ENCODE measurements at places on chromosomes 3 and 15. TPM values are rescaled to one million over a fixed set of nuclear protein-coding genes. Genes with fewer than 3 reads are reported as not detected.

DNA sequence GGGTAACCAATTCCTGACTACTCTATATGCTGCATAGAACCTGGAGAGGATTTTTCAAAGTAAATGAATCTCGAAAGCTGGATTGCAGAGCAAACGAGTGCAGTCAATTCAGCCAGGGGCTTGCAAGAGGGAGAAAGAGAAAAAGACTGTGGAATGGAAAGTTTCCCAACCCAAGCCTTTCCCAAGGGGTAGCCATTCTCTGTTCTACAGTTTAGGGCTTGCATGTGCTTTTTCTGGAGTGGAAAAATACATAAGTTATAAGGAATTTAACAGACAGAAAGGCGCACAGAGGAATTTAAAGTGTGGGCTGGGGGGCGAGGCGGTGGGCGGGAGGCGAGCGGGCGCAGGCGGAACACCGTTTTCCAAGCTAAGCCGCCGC is 511 bp upstream of the RARB start:
- peak; percentile 54 for DNase-seq

- DNase-seq: peak; percentile 41
These were observed at the start of gene PLSCR2 for GRCh38 chr3:146469150-146470017. Gene PLSCR2, minus strand, starts transcription at chr3:146469561. Its CDS starts 9,657 bp downstream, at chr3:146459904.

DNA sequence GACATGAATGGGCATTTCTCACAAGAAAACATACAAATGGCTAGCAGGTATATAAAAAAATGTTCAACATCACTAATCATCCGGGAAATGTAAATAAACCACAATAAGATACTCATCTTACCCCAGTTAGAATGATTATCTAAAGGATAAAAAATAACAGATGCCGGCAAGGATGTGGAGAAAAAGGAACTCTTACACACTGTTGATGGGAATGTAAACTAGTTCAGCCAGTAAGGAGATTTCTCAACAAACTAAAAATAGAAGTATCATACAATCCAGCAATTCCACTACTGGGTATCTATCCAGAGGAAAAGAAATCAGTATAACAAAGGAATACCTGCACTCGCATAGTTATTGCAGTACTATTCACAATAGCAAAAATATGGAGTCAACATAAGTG is 124.2 kb downstream of the SATB1 start:
- DNase-seq: no peak

GRCh38 chr3:183449791-183450190 is 21.4 kb upstream of the MCF2L2 start:
- no peak for DNase-seq

Gene GOLGA6A
- total RNA-seq: 2.6 TPM

- no peak for DNase-seq
These were observed 47.2 kb downstream of the CD86 start for GRCh38 chr3:122102191-122102935.

Gene WDR72
- 5.1 TPM for total RNA-seq

Gene FBN1
- total RNA-seq: 1,693 TPM

GRCh38 chr3:156978481-156978961 is 152.4 kb downstream of the LEKR1 start:
- DNase-seq: peak; percentile 5

DNA sequence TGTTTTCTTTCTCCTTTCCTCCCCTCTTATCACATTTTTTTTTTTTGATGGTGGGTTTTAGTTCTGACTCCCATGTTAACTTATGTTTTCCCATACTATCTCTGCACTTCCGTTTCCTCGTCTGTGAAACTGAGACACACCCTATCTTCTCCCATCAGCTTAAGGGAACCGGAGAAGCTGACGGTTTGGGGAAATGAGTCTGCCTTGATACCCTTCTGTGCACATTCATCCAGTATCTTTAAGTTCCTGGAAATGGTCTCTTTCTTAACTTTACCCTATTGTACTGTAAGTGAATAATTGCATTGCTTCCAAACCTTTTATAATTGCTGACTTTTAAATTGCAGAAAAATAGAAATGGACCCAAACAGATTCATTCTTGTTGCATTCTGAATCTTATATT is 26.2 kb upstream of the CFAP161 start:
- no peak for DNase-seq

DNA sequence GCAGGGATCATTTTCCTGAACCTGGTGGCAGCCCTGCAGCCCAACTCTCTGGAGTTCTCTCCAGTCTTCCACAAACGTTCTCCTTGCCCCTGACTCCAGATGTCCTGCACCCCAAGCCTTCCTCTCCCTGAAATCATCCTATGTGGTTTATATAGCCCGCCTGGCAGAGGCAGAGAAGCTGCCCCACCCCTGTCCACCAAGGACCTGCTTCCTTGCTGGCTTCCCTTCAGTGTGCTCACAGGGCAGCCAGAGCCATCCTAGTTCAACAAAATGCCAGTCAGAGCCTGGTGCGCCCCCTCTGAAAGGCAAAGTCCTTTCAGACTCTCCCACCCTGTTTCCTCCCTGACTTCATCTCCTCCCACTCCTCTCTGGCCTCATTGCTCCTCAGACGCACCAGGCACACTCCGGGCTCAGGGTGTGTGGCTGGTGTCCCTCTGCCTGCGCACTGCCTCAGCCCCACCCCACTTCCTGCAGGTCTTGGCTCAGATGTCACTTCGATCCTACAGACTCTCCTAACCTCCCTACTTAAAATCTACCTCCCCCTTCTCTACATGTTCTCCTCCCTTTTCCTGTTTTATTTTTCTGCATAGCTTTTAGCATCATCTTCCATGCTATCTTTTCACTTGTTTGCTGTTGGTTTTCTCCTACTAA is 5.9 kb downstream of the KBTBD13 start:
- DNase-seq: no peak

Gene EXD1
- 1.4 TPM for total RNA-seq

- no peak for DNase-seq
These were observed 171.0 kb downstream of the EPHA3 start for GRCh38 chr3:89278302-89279025.

- DNase-seq: no peak
These were observed 16.5 kb upstream of the HEG1 start for GRCh38 chr3:125072301-125072700.

Gene EHD4
- total RNA-seq: 15.4 TPM

DNA sequence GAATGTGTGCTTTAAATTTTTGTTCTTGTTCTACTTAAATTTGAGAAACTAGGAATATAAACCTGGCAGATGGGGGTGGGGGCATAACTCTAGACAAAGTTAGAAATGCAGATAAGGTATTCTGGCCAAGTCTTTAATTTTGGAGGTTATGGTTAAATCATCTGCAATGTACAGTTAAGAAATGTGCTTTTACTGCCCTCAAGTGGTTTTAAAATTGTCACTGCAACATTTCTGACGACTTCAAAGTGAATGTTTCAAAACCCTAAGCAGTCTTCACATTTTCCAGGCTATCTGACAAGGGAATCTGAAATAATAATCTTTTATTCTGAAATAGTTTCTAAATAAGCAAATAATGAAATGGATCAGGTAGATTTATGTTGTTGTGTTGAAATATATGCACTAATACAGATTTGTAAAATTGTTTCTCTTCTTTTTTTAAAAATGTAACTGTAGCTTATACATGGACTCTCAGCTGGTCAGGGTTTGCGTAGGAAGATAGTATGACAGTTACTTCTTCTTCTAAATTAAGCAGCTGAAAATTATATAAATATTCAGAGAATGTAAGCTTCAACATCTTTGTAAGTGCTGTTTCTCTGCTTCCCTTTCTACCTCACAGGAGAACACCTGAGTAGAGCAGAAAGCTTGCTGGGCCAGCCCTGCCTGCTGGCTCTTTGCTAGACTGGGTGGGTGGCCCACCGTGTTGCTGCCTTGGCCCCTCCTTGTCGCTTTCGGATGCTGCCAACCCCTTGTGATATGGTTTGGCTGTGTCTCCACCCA is 45.0 kb downstream of the SUCNR1 start:
- peak; percentile 61 for DNase-seq

Gene CDCP1
- total RNA-seq: 0.72 TPM

DNA sequence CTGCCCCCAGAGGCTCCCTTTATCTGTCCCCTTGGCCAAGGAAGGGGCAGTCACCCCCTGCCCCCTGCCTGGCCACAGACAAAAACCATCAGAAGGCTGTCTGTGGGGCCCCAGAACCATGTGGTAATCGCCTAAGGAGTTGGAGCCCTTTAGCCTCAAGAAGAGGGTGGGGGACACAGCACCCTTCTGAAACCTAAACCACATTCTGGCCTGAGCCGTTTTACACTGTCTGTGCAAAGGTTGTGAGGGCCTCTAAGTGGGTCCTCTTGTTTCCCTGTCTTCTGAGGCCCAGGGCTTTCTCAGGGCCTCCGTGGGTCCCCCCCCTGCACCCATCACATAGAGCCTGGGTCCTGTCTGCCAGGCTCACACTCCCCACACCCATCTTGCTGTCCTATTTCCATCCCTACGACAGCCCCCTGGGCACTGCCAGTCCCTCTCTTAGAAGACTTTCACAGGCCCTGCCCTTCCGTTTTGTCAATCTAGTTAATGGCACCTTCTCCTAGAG is 17.9 kb upstream of the RPUSD3 start:
- no peak for DNase-seq

DNA sequence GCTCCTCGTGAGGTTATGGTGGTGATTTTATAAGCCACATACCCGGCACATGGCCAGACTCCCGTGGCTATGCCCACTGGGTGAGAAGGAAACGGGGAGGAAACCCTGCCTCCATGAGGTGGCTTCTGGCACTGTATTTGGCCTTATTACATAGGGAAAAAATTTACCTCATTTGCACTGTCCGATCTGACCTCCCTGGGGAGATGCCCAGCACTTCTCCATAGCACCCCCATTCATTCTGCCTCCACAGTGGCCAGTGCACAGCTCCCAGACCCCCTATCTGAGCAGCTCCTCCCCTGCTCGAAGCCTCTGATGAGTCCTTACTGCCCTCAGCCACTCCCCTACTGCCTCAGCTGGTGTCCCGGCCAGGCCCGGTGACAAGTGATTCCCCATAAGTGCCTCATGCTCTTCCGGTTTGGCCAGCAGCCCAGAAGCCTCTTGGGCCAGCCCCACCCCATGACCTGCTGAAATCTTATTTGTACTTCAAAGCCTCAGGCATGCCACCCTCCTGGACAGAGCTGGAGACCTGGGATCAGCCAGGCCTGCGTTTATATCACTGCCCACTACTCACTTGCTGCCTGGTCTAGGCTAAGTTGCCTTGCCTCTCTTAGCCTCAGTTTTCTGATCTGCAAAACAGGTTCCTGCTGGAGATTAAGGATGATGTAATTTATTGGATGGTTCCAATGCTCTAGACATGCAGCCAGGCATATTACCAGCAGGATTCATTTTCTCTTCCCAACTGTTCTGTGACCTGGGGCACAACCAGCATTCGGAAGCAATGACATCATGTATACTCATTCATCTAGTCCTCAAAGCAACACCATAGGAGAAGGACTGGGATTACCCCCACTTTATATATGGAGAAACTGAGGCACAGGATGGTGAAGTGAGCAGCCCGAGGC is 30.6 kb upstream of the SLC6A6 start:
- peak; percentile 46 for DNase-seq

- no peak for DNase-seq
These were observed 49.6 kb upstream of the SLC12A8 start for GRCh38 chr3:125262161-125262560.

DNA sequence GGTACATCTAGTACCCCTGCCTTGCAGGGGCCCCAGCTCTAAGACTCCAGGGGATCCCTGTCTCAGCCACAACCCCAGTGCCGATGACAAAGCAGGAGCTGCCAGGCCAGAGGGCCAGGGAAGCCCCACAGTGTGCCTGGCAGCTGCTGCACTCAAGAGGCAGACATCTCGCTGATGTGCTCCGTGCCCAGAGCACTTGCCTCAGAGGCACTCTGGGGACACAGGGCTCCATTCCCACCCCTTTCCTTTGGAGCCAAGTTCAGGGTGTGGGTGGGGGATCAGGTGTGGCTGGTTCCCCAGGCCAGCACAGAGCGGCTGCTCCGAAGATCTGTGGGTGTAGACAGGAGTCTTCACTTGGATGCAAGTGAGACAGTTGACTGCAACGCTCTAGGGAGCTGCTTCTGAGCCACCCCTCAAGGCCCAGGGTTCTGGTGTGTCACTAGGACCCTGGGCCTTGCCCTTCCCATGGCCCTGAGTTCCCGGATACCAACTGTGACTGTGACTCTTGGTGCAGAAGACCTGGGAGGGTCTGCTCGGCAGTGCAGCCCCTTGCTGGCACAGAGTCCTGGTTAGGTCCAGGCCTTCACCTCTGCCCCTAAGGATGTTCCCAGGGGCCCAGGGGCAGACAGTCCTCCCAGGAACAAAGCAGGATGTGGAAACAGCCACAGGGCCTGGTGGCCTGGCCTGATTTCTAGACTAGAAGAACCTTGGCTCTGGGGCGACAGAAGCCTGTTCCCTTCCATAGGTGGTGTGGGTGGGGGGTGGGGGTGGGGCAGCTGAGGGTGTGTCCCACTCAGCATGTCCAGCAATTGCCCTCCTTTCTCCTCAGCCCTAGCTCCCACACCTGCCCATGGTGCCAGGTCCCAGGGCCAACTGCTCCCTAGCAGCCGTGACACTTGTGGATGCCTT is 2.5 kb downstream of the NT5DC2 start:
- no peak for DNase-seq

- no peak for DNase-seq
These were observed 19.4 kb upstream of the ADAMTS7 start for GRCh38 chr15:78830514-78831228.

DNA sequence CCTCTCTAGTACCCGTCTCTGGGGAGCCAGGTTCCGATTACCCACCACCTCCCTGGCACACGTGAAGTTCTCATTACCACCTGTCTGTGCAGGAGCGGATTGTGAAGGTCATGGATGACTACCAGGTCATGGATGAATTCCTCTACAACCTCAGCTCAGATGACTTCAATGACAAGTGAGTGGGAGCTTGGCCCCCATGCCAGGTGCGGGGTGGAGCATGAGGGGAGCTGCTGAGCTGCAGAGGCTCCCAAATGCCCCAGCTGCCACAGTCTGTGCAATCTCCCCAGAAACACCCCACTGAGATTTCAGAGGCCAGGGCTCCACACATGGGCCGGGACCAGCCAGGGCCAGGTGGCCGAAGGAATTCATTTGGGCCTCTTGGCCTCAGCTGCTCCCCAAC is 34.3 kb downstream of the DNAH1 start:
- DNase-seq: no peak
